Activated naive CD8-positive, alpha-beta T cell treated with anti-CD3 and anti-CD28 coated beads, Interleukin-2, amount 10 ng/mL, durations not matched to agents 7 days and 5 days (primary cell): ENCODE measurements at places on chromosomes 3 and 15. TPM values are rescaled to one million over a fixed set of nuclear protein-coding genes. Genes with fewer than 3 reads are reported as not detected.

NAALADL2 gene
- not detected for total RNA-seq

PYGO1 gene
- not detected for total RNA-seq

SPINK8 gene
- not detected for total RNA-seq

SPTBN5 gene
- total RNA-seq, result 1.1 TPM

LRRIQ4 gene
- total RNA-seq, result 0.23 TPM

GRCh38 chr3:69855436-69856162 is 116.3 kb downstream of the MITF start:
- H3K4me3 ChIP-seq, result no peak overlapping the region
- H3K36me3 ChIP-seq, result no peaks in the 10 kb centered on the region
- H3K27ac ChIP-seq, result no peak overlapping the region

- no peak overlapping the region for H3K27ac ChIP-seq
- DNase-seq, result no peak
- peaks cover 13% of the 10 kb centered on the region for H3K36me3 ChIP-seq
These were observed 833 bp upstream of the SLC22A13 start for GRCh38 chr3:38264779-38265178.

- peaks cover 2% of the 10 kb centered on the region for H3K36me3 ChIP-seq
- H3K27me3 ChIP-seq, result peaks cover 3% of the 10 kb centered on the region
- no peak for DNase-seq
- H3K4me1 ChIP-seq, result peaks cover 11% of the 10 kb centered on the region
- H3K4me3 ChIP-seq, result no peak overlapping the region
- no peak overlapping the region for H3K27ac ChIP-seq
These were observed 327.1 kb downstream of the KBTBD8 start for GRCh38 chr3:67325231-67325630.

DNA sequence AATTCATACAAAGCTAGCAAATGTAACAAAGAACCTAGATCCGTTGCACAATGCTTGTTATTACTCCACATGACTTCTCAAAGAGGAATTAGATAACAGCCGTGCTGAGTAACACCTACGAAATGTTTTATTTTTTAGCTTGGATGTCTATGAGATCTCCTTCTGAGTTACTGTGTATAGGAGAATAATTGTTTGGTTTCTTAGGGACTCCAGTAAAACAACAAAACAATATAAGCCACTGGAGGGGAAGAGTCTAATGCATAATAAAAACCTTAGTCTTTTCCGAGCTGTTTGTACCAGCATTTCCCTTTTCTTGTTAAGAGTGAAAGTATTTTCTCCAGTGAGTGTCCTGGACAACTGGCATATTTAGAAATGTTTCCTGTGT is 15.6 kb downstream of the SNAP23 start:
- no peaks in the 10 kb centered on the region for H3K27me3 ChIP-seq
- H3K4me1 ChIP-seq, result peaks cover 2% of the 10 kb centered on the region
- no peak overlapping the region for H3K27ac ChIP-seq
- no peak overlapping the region for H3K4me3 ChIP-seq
- H3K36me3 ChIP-seq, result peaks cover 16% of the 10 kb centered on the region
- DNase-seq, result no peak

- DNase-seq, result no peak
- no peaks in the 10 kb centered on the region for H3K27me3 ChIP-seq
- no peak overlapping the region for H3K27ac ChIP-seq
- H3K36me3 ChIP-seq, result no peaks in the 10 kb centered on the region
- H3K4me3 ChIP-seq, result no peak overlapping the region
These were observed 59.1 kb upstream of the CA12 start for GRCh38 chr15:63440756-63441155.

DNA sequence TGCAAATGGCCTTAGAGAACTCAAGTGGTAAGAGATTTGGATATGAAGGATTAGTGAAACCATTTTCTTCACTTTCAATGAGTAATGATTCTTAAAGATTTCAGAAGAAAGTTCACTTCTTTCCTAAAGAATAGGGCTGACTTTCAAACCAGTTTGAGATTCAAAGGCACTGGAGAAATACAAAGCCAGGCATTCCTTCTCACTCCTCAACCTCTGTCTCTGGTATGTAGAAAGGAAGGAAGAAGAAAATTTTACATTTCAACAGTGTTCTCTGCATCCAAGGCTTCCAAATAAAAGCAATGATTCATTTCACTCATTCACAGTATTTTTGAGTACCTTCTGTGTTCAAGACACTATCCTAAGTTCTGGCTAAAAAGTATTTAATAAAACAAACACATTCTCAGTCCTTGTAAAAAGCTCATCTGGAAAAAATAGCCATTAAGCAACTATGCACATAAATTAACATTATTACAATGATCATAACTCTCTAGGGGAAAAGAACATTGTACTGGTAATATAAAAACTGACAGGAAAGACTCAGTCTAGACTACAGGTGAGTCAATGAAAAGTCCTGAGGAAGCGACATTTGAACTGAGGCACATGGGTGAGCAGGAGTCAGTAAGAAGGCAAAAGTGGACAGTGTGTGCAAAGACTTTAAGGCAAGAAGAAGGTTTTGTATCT is 79.5 kb downstream of the IMPG2 start:
- H3K4me1 ChIP-seq, result no peaks in the 10 kb centered on the region
- no peaks in the 10 kb centered on the region for H3K27me3 ChIP-seq
- no peak overlapping the region for H3K4me3 ChIP-seq
- H3K27ac ChIP-seq, result no peak overlapping the region
- peaks cover 14% of the 10 kb centered on the region for H3K36me3 ChIP-seq

DNA sequence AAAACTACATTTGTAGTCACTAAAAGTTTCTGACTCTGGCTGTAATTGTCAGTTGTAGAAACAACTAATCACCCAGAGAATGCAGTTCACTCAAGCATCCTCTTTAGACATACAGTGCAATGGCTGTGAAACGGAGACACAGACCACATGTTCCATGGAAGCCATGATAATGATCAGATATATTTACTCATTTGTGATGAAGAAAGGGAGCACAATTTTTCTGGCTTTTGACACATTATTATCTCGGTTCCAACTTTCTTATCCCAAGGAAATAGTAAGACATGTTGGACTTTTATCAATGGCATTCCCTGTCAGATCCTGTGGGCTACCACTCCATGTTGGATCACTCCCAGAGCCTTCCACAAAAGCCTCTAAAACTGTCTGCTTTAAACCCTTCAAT is 215.0 kb upstream of the LRIG1 start:
- no peak overlapping the region for H3K4me3 ChIP-seq
- H3K27ac ChIP-seq, result no peak overlapping the region
- H3K4me1 ChIP-seq, result no peaks in the 10 kb centered on the region
- no peaks in the 10 kb centered on the region for H3K36me3 ChIP-seq
- DNase-seq, result no peak

DNA sequence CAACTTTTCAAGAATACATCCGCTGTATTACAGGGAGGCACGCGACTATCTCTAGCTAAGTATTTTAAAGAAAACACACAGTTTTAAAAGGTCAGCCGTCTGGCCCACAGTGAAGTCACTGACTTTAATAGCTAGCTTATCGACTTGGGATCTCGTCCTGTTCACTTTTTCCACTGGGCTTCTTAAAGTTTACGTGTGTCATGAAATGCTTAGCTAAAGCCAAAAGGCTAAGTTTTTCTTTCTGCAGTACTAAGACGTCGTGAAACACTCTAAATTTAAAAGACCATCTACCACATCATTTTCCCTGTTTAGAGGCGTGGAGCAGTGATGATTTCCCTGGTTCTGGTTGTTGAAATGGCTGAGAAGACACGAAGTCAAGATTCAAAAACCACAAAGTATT is 27.1 kb downstream of the LRIG1 start:
- no peak for DNase-seq
- no peak overlapping the region for H3K27ac ChIP-seq
- peaks cover 5% of the 10 kb centered on the region for H3K36me3 ChIP-seq
- H3K4me1 ChIP-seq, result peaks cover 29% of the 10 kb centered on the region
- H3K27me3 ChIP-seq, result no peaks in the 10 kb centered on the region
- peak overlapping the region; percentile 65 for H3K4me3 ChIP-seq

GRCh38 chr3:77380136-77380535 is 340.2 kb downstream of the ROBO2 start:
- H3K4me1 ChIP-seq, result no peaks in the 10 kb centered on the region
- no peak for DNase-seq
- no peak overlapping the region for H3K27ac ChIP-seq
- H3K4me3 ChIP-seq, result no peak overlapping the region

GRCh38 chr3:128390867-128391266 is 75.8 kb downstream of the DNAJB8 start:
- no peaks in the 10 kb centered on the region for H3K27me3 ChIP-seq
- H3K27ac ChIP-seq, result no peak overlapping the region
- H3K36me3 ChIP-seq, result peaks cover 3% of the 10 kb centered on the region

DNA sequence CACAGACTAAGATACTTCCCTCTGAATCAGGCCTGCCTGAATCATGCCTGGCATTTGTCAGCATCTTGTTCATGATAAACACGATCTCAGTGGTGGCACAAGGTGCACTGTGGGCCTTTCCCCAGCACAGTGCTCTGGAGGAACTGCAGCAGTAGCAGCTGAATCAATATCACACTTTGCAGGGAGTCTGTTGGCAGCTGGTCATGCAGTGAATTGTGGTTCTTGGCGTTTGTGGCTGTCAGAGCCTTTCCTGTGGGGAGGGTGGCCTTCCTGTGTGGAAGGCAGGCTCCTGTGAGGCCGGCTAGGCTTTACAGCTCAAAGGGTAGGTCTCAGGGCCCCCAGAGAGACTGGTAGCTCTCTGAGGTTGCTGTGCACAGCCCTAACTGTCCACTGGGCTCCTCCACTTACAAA is 54.4 kb upstream of the TLE3 start:
- H3K4me3 ChIP-seq, result no peak overlapping the region
- DNase-seq, result no peak
- H3K4me1 ChIP-seq, result peaks cover 6% of the 10 kb centered on the region
- H3K27me3 ChIP-seq, result peaks cover 29% of the 10 kb centered on the region
- H3K36me3 ChIP-seq, result no peaks in the 10 kb centered on the region

GRCh38 chr3:68060191-68060590 is 405.8 kb upstream of the SUCLG2 start:
- no peak for DNase-seq
- H3K27ac ChIP-seq, result peak overlapping the region; percentile 62
- H3K4me1 ChIP-seq, result peaks cover 34% of the 10 kb centered on the region
- H3K27me3 ChIP-seq, result no peaks in the 10 kb centered on the region
- H3K36me3 ChIP-seq, result peaks cover 22% of the 10 kb centered on the region
- no peak overlapping the region for H3K4me3 ChIP-seq

GRCh38 chr15:72319985-72320671 is at the start of gene CELF6:
CELF6 (minus strand) TSS chr15:72320157; CDS start chr15:72319874, 283 bp downstream.
- peak; percentile 73 for DNase-seq
- peak within 1 kb of the TSS; percentile 17 for H3K27ac ChIP-seq
- H3K4me3 ChIP-seq, result peak within 1 kb of the TSS; percentile 81
- peaks cover 17% of the 10 kb centered on the region for H3K27me3 ChIP-seq
- peaks cover 5% of the 10 kb centered on the region for H3K36me3 ChIP-seq

DNA sequence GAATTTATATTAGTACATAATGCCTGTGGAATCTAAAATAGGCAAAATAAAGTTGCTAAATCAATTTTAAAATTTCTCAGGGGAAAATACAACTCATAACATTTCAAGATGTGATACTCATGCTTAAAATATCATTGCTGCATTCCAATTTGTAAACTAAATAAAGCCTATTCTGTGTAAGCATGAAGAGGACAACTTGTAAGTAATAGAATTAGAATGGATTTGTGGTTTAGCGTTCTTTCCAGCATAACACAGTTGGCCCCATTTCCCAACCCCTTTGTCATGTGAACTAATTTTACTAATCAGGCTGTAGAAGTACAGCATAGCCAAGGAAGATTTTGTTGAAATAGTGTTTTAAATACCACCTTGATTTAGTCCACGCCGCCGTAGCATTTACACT is 437.2 kb downstream of the SI start:
- H3K27ac ChIP-seq, result no peak overlapping the region
- no peaks in the 10 kb centered on the region for H3K4me1 ChIP-seq
- H3K27me3 ChIP-seq, result no peaks in the 10 kb centered on the region
- no peak for DNase-seq
- H3K4me3 ChIP-seq, result no peak overlapping the region
- no peaks in the 10 kb centered on the region for H3K36me3 ChIP-seq

DNA sequence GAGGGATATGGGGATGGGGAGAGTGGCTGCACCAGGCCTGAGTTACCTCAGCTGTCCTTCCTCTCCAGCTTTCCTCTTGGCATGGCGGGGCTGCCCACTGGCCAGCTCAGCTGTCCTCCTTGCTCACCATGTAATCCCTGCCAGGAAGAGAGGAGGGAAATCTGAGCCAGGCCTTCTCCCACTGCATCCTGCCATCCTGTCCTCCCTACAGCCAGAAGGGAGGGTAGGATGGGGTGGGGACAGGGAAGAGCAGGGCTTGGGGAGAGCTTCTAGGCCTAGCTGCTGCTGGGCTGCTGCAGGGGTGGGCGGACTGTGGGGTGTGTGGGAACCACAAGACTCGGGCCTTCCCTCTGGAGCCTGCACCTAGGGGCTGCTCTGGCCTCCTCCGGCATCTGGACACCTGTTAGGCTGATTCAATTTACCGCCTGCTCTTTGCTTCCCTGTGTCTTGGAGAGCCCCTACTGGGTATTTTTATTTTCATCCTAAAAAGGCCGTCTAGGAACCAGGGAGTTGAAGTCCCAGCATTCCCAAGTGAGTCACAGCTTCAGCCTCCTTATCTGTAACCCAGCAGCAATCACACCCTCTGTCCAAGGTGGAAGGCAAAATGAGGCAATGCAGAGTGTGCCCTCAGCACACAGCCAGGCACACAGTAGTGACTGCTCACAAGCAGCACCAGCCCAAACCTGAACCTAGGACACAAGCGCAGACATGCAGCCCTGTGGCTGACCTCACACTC is 13.1 kb upstream of the KY start:
- no peak for DNase-seq
- H3K4me3 ChIP-seq, result no peak overlapping the region

DNA sequence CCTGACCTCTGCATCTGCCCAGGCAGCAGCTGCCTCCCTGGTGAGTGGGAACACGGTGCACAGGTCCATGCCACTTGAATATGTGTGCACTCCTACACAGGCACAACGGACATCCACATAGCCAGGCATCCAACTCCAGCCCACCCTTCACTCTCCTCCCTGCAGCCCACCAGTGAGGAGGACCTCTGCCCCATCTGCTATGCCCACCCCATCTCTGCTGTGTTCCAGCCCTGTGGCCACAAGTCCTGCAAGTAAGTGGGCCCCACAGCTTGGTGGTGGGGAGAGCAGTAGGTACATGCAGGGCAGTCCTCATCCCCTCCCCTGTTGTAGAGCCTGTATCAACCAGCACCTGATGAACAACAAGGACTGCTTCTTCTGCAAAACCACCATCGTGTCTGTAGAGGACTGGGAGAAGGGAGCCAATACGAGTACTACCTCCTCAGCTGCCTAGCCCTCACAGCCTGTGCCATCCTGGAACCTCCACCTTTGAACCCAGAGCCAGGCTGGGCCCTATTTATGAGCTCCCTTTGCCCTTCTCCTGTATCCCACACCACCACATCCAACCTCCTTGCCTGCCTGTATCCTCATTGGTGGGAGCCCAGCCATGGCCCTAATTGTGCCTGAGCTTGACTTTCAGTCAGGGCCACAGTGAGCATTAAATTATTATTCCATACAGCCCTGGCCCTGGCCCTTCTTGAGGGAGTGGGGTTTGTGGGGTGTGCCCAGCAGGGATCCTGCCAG is 1.5 kb upstream of the AMIGO3 start:
- H3K36me3 ChIP-seq, result peaks cover 6% of the 10 kb centered on the region
- H3K27ac ChIP-seq, result peak overlapping the region; percentile 2
- peaks cover 23% of the 10 kb centered on the region for H3K4me1 ChIP-seq
- no peak for DNase-seq
- H3K4me3 ChIP-seq, result no peak overlapping the region
- no peaks in the 10 kb centered on the region for H3K27me3 ChIP-seq
